ENCODE measurements at places on chromosomes 6 and 20.

DNA sequence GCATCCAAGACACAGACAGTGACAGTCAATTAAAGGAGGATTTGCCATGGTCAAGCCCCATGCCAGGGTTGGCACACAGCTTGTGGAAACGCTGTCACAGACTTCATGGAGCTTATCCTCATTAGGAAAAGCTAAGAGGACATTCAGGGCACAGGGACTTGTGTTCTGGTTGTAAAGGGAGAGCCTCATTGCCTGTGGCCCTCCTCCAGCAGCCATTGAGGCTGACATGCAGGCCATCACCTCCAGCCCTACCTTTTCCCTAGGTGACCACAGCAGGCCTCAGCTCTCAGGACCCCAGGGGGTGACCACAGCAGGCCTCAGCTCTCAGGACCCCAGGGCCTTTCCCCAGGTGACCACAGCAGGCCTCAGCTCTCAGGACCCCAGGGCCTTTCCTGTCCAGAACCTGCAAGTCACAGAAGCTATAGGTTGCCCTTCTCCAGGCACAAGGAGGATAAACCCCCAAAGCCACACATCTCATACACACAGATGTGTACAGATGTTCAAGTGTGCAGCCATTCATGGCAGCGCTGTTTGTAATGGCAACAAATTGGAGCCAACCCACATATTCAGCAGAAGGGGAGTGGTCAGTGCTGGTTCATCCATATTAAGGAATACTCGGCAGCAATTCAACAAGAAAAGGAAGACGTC lies 26.1 kb downstream of the DUSP22 start:
- no peak for DNase-seq

- DNase-seq: peak; percentile 18
These were observed 127.4 kb downstream of the PFDN4 start for GRCh38 chr20:54335299-54335698.

DNA sequence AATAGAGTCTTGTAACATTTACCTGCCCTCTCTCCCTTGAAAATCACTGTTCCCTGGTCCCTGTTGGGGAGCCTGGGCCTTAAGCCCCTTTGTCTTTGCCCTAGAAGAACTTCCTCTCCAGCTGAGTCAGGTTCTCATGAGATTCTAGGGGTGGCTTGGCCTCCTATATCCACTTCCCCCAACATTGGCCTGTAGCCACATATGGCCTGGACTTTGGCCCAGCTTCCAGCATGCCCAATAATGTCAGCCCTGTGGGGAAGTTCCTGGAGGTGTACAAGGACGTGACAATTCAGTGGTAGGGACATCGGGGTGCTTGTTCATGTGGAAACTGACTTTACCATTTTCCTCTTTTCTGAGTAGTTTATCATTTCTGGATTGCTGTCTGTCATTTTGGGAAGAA lies 17.2 kb upstream of the MAS1L start:
- no peak for DNase-seq

- peak; percentile 78 for DNase-seq
These were observed 117.9 kb downstream of the JAG1 start for GRCh38 chr20:10555865-10556308.

GRCh38 chr20:46093531-46093930 lies 3.8 kb upstream of the NCOA5 start:
- no peak for DNase-seq

DNA sequence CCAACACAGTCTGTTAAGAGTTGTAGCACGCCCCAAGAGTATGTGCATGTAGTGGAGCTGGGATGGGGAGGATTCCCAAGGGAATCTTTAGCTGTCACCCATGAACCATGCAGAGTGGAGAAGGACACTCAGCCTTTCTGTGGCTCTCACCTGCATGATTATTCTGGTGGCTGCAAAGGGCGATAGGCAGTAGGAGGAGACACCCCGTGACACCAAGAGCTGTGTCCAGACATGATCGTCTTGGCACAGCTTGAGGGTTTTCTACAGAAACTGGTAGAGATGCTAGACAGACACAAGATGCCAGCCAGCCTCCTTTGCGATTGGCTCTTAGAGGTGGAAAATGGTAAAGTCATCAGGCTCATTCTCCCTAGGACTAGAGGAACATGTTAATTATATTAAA lies 3.1 kb upstream of the CSE1L start:
- DNase-seq: no peak

DNA sequence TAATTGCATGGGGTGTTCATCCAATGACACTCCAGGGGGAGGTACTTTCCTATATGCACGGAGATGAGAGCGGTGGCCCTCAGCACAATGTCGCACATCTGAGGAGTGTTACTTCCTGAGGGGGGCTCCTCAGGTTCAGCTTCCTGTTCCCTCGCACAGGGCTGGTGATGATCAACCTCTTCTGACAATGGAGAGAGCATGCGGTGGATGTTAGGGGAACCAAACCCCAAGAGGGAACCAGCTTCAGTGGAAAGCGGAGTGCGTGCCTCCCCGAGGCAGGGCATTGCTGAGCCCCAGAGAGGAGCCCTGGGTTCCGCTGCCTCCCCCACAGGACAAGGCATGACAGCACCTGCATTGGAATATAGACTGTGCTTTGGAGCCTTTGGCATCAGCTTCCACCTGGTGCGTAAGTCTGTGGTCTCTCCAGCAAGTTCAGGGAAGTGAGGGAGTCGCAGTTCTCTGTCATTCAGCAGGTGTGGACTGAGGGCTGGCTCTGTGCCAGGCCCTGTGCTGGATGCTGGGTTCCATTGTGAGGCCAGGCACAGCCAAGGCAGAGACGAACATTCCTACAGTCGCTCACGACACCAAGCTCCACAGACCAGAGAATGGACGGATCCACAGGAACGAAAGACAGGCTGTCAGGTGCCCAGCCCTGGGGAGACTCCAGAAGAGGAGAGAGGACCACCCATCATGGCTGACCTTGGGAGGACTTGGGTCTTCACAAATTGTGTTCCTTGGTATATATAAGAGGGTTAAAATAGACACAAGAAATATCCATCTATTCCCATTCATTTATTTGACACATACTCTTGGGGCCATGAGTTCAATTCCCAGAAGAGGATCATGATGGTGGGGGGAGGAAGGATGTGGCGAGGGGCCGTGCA lies 3.9 kb upstream of the ZNF831 start:
- no peak for DNase-seq

DNA sequence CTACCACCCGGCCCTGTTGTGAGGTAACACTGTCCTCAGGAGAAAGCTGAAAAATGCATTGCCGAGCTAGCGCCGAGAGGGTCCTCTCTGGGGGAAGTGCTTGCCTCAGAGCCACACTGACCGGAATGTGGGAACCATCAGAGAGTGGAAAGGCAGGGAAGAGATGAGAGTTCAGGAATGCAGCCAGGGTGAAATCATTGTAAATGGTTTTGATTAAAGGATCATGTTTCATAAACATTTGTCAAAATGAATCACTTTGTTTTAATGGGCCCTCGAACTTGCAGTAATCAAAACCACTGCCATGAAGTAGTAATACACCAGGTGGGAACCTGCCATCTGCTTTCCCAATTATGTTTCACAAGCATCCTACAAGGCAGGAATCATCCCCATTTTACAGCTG lies 16.9 kb upstream of the IL17F start:
- DNase-seq: peak; percentile 49

DNA sequence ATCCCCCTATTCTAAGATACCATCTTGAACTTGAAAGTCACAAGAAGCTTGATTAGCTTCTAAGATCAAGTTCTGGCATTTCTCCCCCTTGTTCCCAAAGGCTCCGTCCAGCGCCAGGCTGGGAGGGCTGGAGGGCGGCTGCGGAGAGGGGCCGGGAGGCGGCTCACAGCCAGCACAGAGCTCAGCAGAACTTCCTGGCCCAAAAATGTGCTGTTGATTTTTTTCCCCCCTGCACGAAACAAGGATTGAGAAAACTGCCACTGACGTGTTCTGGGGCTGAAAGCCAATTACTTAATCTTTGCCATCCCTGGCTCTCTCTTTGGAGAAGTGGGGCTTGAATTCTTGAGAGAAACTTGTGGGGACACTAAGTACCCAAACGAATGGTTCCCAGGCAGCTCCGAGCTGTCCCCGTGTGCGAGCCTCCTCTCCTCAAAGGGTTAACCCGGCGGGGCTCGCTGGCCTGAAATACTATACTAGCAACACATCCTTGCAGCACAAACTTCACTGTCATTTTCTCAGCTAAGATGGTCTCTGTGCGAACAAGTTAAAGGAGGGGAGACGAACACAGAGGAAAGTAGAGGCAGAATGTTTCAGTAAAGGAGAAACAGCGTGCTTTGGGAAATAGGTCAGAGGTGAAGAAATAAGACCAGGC lies 452 bp downstream of the TRAF3IP2 start:
- DNase-seq: peak; percentile 92

Measured in choroid plexus epithelial cell (primary cell).